ENCODE measurements at places on chromosomes 13 and 19.

DNA sequence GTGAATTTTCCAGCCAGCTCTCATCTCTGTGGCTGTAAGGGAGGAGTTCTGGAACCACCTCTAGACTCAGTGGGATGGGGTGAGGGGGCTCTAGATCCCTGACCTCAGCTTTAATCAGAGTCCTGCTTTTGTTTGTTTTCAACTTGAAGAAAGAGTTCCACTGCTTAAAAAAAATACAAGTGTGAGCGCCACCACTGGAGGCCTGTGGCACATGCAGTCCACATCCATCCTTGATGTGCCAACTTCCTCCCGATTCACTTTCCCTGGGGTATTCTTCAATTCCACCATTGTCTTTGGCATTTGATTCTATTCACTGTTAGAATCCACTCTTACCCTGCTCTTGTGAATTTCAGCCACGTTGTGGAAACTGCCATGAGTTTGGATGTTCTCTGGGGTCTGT, 62.4 kb upstream of the GJB6 start:
- no peak for DNase-seq

DNA sequence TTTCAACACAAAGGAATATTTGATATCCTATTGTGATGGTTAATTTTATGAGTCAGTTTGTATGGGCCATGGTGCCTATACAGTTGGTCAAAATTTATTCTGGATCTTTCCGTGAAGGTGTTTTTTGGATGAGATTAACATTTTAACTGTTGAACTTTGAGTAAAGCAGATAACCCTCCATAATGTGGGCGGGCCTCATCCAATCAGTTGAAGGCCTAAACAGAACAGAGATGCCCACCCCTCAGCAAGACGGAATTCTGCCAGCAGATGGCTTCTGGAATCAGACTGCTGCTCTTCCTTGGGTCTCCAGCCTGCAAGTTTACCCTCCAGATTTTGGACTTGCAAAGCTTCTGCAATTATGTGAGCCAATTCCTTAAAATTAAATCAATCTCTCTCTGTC, 16.0 kb downstream of the CSNK1A1L start:
- no peak for DNase-seq

DNA sequence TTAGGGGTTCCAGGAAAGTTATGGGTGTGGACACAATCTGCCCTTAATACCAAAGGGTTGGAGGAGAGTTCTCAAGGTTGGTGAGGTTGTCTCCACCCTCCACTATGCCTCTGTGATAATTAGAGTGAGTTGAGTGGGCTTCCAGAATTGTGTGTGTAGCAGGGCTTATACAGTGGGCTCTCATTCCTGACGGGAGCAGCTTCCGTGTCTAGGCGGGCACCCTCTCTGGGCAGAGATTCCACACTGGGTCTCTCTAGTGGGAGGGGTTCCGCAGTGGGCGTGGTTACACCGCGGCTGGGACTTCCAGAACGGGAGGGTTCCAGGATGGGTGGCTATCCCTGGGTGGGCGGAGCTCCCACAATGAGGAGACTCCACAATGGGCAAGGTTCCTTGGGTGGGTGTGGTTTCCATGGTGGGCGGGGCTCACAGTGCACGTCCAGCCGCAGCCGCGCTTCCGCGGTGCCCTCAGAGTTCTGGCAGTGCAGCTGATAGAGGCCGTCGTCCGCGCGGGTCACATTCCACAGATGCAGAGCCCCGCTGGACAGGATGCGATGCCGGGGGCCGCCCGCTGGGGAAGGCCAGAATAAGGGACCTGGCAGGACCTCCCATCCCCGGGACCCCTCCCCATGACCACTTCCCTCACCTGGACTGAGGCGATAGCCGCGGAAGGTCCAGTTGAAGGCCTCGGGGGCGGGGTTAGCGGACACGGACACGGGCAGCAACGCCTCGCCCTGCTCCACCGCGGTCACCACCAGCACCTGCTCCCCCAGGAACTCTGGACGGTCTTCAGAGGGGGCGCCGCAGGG, 8.4 kb downstream of the NPHS1 start:
- DNase-seq: no peak

DNA sequence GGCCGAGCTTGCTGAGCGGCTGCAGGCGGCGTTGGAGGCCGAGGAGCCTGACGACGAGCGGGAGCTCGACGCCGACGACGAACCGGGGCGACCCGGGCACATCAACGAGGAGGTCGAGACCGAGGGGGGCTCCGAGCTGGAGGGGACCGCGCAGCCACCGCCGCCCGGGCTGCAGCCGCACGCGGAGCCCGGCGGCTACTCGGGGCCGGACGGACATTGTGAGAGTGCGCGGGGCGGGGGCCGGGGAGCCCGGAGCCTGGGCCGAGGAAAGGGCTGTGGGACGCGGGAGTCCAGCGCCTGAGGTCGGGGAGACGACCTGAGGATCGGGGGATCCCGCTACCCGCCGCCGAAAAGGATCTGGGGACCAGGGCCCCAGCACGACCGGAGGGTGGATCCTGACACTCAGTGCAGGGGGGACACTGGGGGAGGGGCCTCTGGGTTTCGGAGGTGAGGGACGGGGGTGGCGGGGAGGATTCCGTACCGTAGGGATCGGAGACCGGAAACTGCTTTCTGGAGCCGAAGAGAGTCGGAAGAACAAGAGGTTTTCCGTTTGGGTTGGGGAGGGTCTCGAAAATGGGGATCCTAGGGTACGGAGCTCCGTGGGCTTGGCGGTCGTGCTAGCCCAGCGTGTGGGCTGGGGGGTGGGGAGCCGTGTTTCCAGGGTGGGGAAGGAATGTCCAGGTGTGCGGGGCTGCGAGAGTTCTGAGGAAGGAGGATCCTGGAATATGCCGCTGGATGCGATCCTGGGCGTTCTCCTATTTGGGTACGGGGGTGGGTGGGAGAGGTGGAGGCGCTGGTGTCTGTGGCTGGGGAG, 616 bp downstream of the HNRNPUL1 start:
- no peak for DNase-seq

GRCh38 chr19:3250675-3251074, 26.2 kb downstream of the CELF5 start:
- DNase-seq: no peak

- no peak for DNase-seq
Observed at GRCh38 chr19:10503002-10503789, at the start of gene KEAP1. Gene KEAP1, minus strand, starts transcription at chr19:10503356. Its CDS starts 3,323 bp downstream, at chr19:10500033.

DNA sequence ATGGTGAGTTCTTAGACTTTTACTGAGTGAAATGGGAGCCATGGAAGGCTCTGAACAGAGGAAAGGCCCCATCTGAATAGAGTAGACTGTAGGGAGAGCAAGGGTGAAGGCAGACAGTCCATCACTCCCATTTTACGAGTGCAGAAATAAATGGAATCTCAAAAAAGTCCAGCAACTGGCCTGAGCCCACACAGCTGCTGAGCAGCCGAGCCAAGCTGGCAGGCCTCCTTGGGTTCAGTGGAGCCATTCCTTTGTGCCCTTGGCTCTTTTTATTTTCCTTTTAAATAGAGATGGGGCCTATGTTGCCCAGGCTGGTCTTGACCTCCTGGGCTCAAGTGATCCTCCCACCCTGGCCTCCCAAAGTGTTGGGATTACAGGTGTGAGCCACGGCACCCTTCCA, 1.0 kb upstream of the MYH14 start:
- DNase-seq: no peak

DNA sequence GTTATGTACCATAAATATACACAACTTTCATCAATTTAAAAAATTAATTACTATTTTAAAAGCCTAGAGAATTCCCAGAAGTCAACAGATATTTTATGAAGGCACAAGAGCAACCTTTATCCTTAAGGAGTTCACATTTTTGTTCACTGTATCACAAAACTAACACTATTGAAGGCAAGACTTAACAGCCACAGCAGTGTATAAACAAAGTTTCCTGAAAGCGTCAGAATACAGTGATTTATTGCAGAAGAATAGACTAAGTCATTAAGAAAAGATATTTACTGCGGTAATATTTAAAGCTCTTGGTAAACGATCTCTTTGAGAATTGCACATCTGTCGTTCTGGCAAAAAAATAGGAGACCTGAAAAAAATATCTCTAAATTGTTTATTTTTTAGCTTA, 419.3 kb upstream of the NBEA start:
- DNase-seq: no peak

GRCh38 chr13:109154146-109154545, 524.7 kb downstream of the MYO16 start:
- DNase-seq: no peak

DNA sequence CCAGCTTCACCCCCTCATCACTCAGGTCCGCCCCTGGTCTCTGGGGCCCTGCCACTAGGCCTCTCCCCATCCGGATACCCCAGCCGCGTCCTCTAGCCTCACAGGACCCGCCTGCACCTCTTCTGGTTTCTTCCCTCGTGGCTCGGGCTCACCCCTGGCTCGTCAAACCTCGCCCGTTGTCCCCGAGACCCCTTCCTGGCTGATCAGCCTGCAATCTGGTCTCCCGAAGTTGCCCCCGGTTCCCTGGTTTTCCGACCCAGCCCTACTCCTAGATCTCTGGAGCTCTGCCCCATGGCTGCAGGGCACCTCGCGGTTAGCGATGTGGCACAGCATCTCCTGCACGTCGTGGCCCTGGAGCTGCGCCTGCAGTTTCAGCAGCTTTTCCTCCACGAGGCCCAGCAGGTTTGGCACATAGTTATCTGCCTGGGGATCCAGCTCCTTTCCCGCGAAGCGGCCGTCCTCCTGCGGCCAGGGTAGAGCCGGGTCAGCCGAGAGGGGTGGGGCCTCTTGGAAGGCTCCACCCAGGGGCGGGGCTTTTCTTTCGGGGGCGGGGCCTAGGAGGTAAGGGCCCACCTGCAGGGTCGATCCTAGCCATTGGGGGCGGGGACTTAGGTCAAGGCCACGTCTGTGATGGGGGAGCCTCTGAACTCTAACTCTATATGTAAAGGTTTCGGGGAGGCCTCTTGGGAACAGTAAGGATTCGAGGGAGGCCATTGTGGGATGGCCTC, 2.4 kb upstream of the RGL3 start:
- no peak for DNase-seq

DNA sequence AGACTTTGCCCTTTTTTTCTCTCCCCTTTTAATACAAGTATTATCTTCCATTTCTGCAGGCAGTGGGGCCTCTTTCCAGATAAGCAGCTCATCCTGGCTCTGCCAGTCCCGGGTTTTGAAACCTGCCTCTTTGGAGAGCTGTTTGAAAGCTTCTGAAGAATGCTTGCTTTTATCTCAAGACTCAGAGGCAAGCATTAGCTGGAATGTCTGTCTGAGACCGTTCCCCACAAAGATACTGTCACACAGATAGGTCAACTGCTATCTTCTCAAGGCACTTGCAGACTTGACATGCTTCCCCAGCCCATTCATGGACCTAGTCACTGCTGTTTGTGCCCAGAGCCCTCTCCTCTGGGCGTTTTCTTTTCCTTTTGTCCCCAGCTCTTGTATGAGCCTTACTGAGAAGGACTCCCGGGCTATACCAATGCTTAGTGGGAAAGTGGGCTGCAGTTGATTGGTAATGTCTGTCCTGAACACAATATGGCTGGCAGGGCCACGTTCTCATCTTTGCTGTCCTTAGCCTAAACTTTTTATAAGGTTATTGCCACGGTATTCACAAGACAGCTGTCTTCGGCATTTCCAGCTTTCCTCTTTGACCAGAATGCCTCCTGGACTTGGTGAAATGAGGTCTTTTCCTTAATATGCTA, 13.4 kb downstream of the SERP2 start:
- no peak for DNase-seq

GRCh38 chr13:20782116-20782708, 8.5 kb upstream of the EEF1AKMT1 start:
- no peak for DNase-seq

GRCh38 chr19:3981373-3981735, 3.9 kb downstream of the EEF2 start:
- DNase-seq: no peak

- DNase-seq: no peak
Observed at GRCh38 chr19:48636859-48637448, at the start of gene DBP. Gene DBP, minus strand, starts transcription at chr19:48637379. Its CDS starts 385 bp downstream, at chr19:48636994.

- DNase-seq: no peak
Observed at GRCh38 chr19:35292421-35293362, 731 bp downstream of the MAG start.

DNA sequence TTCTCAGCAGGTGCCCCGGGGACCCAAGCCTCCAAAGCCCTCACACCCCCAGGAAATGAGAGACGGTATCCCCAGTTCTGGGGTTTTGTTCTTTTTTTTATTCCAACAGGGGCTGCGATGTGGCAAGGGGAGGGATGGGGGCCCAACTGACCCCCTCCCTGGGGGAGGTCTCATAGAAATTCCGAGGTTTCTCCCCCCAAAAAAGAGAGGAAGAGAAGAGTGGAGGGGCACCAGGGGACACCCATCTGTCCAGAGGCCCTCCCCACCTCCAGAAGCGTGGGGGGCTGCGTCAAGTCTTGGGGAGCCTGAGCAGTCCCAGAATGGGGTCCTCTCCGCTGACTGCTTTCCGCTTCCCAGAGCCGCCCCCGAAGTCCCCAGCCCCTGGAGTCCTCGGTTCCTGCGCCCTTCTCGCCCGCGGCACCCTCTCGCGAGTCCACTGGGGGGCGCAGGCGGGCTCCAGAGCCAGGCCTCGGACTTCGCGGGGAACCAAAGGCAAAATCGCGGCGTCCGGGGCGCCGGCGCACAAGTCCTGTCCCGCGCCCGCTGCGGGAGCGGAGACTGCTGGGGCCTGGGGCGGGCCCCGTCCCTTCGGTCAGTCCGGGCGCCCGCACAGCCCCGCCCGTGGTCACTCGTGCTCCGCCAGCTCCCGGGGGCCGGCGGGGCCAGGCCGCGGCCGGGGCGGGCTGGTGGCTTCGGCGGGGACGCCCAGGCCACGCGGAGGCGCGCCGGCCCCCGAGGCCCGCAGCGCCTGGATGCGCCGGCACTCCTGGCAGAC, 4.4 kb upstream of the ATP1A3 start:
- DNase-seq: no peak

DNA sequence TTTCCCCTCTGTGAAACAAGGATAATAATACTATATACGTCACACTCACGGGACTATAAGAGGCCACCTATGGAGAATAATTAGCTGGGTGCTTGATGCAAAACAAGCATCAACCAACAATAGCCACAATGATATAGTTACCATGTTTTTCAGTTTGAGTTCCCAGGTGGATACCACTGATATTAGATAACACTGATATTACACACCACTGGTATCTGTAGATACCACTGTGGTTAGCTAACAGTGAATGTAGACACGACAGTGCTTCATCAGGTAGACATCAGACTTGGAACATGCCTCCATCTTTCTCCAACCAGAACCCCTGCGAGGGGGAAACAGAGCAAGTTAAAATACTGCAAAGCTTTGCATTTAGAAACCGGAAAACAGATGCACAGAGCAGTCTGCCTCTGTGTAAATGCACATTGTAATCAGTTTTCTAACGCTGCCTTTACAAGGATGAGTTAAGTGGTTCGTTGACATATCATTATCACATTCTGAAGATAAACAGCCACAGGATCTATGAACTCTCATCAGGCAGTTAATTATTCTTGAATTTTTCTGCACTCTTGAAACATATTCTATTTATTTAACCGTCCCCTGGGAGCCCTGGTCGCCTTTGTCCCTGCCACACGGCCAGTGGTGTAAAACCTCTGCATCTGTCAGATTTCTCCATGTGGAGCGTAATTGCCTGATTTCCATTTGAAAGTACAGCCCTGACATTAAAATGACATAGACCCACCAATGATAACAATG, 80.7 kb downstream of the RNASEH2B start:
- DNase-seq: no peak
